Hepatocyte (in vitro differentiated cells): ENCODE measurements at places on chromosomes 5 and 9. TPM values are rescaled to one million over a fixed set of nuclear protein-coding genes. Genes with fewer than 3 reads are reported as not detected.
A peak's percentile ranks its signal among the peaks of the same experiment; 100 is the strongest.

GRCh38 chr9:14993061-14993800 lies 83.0 kb upstream of the FREM1 start:
- H3K27me3 ChIP-seq: no peaks in the 10 kb centered on the region
- H3K27ac ChIP-seq: peak overlapping the region; percentile 59
- peak overlapping the region; percentile 76 for H3K4me3 ChIP-seq
- peaks cover 9% of the 10 kb centered on the region for H3K4me1 ChIP-seq

DNA sequence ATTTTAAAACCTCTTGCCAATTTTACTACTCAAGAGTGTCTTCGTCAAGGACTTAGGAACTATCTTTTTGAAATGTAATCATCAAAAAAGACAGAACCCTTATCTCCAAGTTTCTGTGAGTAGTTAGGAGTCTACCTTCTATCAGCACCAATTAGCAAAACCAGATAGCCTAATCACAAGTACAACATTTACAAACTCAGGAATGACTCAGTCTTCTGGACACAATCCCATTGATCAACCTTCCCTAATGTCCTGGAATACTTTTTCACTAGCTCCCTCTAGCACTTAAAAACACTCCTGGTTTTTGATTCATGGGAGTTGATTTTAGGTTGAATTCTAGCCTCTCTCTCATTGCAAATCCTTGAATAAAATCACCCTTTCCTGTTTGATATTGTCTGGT lies 680.7 kb downstream of the PRR16 start:
- DNase-seq: no peak
- no peaks in the 10 kb centered on the region for H3K4me1 ChIP-seq
- no peak overlapping the region for H3K4me3 ChIP-seq
- H3K27ac ChIP-seq: no peak overlapping the region
- H3K36me3 ChIP-seq: no peaks in the 10 kb centered on the region
- no peaks in the 10 kb centered on the region for H3K27me3 ChIP-seq

GRCh38 chr5:123265551-123265950 lies 157.7 kb downstream of the CEP120 start:
- H3K4me1 ChIP-seq: no peaks in the 10 kb centered on the region
- H3K4me3 ChIP-seq: no peak overlapping the region
- H3K36me3 ChIP-seq: no peaks in the 10 kb centered on the region
- no peaks in the 10 kb centered on the region for H3K27me3 ChIP-seq
- DNase-seq: no peak

DNA sequence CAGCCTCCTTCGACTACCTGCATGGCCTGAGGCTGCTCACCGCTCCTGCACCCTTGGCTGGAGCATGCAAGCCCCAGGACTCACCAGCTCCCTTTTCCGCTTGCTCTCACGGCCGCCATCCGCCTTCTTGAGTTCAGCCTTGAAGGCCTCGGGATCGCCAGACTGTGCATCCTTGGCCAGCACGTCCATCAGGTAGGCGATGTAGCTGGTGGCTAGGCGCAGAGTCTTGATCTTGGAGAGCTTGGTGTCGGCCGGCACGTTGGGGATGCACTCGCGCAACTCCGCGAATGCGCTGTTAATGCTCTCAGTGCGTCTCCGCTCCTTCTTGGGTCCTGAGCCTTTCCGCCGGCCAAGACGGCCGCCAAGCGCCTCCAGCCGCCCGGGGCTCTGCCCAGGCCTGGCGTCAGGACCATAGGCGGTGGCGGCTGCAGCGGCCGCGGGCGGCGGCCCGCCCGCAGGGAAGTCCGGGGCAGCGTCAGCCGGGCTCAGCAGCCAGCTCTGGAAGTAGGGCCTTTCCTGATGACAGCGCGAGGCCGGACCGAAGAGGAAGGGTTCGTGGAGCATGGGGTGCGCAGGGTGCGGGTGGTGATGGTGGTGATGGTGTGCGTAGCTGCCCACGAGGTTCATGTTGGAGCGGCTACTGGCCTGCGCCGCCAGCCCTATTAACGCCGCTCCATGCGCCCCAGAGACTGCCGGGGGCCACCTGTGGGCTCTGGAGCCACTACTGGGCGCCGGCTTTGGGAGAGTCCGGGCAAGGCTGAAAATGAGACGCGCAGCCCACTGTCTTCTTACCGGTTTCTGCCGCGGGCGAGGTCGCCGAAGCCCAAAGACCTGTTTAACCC lies 424 bp downstream of the HAND1 start:
- no peaks in the 10 kb centered on the region for H3K36me3 ChIP-seq
- peak; percentile 57 for DNase-seq
- H3K27ac ChIP-seq: peak overlapping the region; percentile 16

DNA sequence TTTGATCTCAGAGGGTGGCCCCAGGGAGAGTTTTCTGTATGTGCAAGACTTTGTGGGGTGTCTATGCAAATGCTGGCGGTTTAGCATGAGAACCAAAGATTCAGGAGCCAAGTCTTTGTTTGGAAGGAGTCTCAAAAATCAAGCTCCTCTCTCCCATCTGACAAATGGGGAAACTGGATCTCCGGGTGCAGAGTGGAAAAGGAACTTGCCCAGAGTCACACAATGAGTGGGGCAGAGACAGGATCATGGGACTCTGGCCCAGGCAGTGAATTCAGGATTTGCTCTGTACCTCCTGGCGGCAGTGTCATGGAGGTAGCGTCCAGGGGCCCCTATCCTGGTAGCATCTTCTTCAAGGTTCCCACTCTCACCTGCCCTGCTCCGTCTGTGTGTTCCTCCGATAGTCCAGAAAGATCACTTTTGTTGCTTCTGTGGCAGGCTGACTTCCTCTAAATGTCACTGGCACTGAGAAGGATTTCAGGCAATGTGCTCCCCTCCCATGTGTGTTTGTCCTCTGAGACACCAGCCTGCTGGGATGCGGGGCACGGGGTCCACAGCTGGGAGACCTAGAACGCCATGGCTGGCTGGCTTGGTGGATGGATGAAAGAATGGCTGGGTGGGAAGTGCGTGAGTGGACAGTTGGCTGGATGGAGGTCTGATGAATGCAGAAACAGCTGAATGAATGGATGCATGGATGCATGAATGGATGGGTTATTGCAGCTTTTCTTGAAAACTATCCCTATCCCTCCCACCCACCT lies 3.6 kb downstream of the CCL19 start:
- DNase-seq: no peak
- no peaks in the 10 kb centered on the region for H3K27me3 ChIP-seq
- H3K4me1 ChIP-seq: no peaks in the 10 kb centered on the region
- H3K36me3 ChIP-seq: no peaks in the 10 kb centered on the region
- H3K27ac ChIP-seq: no peak overlapping the region
- no peak overlapping the region for H3K4me3 ChIP-seq

The CPLANE1 gene
- 21.5 and 29.6 TPM in 2 replicates for total RNA-seq

DNA sequence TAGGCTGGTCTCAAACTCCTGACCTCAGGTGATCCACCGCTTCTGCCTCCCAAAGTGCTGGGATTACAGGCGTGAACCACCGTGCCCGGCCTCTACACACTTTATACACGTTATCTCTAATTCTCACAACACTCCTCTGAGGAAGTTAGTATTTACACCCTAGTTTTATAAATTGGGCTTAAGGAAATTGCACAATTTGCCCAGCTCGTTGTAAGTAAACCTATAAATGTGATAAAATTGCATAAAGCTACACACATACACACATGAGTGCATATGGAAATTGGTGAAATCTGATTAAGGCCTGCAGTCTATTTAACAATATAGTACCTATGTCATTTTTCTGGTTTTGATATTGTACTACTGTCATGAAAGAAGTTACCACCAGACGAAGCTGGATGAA lies 4.4 kb upstream of the SLC4A9 start:
- no peak overlapping the region for H3K27ac ChIP-seq
- no peaks in the 10 kb centered on the region for H3K4me1 ChIP-seq
- DNase-seq: no peak
- H3K4me3 ChIP-seq: no peak overlapping the region
- H3K27me3 ChIP-seq: no peaks in the 10 kb centered on the region

DNA sequence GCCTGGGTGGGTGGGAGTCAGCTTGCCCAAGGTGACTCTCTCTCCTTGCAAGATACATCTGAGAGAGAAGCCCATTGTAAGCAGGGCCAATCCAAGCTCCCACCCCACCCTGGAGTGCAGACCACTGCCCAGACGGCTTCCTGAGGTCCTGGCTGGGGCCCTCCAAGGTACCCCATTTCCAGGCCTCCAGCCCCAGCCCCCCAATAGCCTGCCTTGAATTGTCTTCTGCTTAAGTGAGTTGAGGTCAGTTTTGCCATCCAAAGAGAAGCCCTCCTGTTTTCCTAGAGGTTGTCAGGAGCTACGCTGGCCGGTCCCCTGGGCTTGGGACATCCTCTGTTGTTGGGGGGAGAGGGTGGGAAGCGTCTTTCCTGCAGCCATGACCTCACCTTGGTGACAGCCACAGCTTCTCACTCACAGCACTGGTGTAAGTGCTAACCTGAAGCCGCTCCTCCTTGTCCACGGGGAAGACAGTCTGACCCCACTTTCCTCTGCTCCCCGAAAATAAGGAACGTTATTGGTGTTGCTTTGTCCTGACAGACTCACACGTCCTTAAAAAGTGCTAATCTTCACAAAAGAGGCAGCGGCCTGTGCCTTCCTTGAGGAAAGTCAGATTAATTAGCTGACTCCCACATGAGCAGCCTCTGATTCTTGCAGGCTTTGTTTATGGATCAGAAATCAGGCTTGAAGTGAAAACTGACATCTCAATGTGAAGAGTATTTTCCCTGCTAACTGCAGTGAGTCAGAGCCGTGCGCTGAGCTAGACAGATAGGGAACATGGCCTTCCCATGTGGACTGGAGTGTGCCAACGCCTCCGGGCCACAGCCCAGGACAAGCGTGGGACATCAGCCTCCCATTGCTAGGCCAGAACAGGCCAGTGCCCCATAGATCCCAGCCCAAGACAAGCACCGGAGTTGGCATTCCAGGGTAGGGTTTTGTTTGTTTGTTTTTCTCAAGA lies 52.3 kb downstream of the ADAMTS2 start:
- no peak overlapping the region for H3K27ac ChIP-seq
- no peaks in the 10 kb centered on the region for H3K36me3 ChIP-seq
- H3K27me3 ChIP-seq: no peaks in the 10 kb centered on the region
- H3K4me1 ChIP-seq: no peaks in the 10 kb centered on the region
- DNase-seq: no peak

DNA sequence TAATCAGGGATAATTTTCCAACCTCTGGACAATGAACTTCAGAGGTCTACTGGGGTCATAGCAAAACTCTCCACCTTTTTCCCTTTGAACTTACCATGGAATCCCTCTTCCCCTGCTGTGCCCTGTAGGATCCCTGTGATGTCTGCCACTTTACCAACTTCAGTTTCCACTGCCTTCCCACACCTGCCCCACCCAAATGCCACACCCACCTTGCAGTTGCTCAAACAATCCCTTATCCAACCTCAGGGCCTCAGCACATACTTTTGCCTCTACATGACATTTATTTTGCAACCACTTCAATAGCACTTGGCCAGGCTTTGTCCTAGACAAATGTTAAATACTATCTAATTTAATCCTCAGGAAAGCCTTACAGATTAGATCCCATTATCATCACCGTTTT lies 463.7 kb upstream of the WWC1 start:
- no peak overlapping the region for H3K4me3 ChIP-seq
- H3K4me1 ChIP-seq: no peaks in the 10 kb centered on the region
- no peaks in the 10 kb centered on the region for H3K36me3 ChIP-seq
- no peak for DNase-seq

The GRIN1 gene
- not detected in 2 replicates for total RNA-seq

The TNFAIP8 gene
- 33.9 and 37.6 TPM in 2 replicates for total RNA-seq

DNA sequence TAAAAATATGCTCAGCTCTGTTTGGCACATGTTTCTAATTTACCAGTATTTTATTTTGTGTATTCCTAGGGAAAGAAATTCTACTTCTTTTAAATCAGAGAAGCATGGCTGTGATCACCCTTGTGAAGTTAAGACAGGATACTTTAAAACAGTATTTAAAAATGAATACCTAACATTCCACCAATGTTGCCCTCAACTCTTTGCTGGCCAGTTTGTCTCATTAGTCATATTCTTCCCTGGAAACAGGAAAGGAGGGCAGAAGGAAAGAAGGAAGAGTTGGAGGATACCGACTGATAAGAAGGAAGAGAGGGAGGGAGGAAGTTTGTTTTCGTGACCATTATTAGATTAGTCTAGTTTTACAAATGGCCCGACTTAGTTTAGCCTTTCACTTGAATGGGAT lies 137.4 kb downstream of the PLK2 start:
- no peak for DNase-seq
- H3K27me3 ChIP-seq: no peaks in the 10 kb centered on the region
- H3K4me1 ChIP-seq: no peaks in the 10 kb centered on the region
- no peaks in the 10 kb centered on the region for H3K36me3 ChIP-seq
- H3K4me3 ChIP-seq: no peak overlapping the region

The PCDHB10 gene
- 2.4 and 3.1 TPM in 2 replicates for total RNA-seq

- H3K27me3 ChIP-seq: no peaks in the 10 kb centered on the region
- H3K4me1 ChIP-seq: no peaks in the 10 kb centered on the region
- peak; percentile 37 for DNase-seq
Observed at GRCh38 chr5:127935398-127935797, 148.2 kb upstream of the SLC12A2 start.

GRCh38 chr9:14652729-14653377 lies 40.4 kb downstream of the ZDHHC21 start:
- H3K4me3 ChIP-seq: no peak overlapping the region
- H3K27ac ChIP-seq: no peak overlapping the region
- H3K36me3 ChIP-seq: no peaks in the 10 kb centered on the region
- H3K4me1 ChIP-seq: no peaks in the 10 kb centered on the region
- DNase-seq: peak; percentile 66

- peaks cover 29% of the 10 kb centered on the region for H3K27me3 ChIP-seq
- peak overlapping the region; percentile 64 for H3K4me3 ChIP-seq
- H3K4me1 ChIP-seq: peaks cover 21% of the 10 kb centered on the region
- H3K27ac ChIP-seq: peak overlapping the region; percentile 29
Observed at GRCh38 chr5:10563110-10563944, 543 bp upstream of the ANKRD33B start.
